ENCODE measurements at places on chromosomes 1 and 21.

DNA sequence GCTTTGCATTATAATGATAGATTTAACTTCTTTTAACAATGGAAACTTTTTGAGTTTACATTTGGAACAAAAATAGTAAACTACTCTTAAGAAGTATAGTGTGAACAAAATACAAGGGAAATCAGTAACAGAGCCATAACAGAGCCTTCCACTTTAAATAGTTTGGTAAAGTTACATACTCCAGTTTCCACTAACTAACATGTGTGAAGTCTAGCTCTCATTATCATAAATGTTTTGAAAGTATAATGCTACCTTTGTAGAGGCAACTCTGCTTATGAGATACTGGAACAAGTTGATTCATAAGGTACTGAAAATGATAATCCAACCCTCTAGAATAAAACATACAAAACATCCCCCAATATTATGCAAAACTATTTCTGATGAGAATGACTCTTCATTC, 1155.1 kb upstream of the ADGRL2 start:
- DNase-seq, result no peak

DNA sequence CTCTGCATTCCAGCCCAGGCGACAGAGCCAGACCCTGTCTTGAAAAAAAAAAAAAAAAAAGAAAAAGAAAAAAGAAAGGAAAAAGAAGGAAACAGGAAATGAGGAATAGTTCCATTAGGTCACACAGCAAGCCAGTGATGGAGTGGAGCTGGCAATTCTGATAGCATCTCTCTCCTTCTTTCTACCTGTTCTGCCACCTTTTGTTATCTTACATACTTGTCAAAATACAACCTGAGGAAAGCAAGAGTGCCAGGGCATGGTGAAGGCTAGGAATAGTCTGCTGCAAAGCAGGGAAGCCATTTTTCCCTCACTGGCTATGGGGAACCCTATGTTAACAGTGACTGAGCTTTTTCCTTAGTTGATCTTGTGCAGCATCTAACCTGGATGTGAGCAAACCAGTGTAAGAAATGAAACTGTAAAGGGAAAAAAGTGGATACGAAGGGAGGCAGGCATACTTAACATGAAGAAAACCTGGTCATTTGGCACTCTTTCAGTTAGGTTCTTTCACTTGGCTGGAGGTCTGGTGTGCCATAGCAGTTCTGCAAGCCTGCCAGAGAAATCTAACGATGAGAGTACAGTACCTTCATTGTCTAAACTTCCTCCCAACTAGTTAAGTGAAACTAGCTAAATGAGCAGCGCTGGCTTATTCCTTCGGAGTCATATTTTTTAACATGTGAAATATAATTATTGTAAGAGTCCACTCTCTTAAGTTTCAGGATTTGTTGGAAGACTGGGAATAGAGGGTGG, 17.9 kb upstream of the THEM5 start:
- DNase-seq, result no peak

GRCh38 chr1:186503190-186503589, 42.3 kb upstream of the PDC start:
- DNase-seq, result no peak

- DNase-seq, result no peak
These were observed 69.2 kb upstream of the ARTN start for GRCh38 chr1:43864111-43865045.

GRCh38 chr1:177116941-177117340, 47.6 kb downstream of the ASTN1 start:
- DNase-seq, result no peak

DNA sequence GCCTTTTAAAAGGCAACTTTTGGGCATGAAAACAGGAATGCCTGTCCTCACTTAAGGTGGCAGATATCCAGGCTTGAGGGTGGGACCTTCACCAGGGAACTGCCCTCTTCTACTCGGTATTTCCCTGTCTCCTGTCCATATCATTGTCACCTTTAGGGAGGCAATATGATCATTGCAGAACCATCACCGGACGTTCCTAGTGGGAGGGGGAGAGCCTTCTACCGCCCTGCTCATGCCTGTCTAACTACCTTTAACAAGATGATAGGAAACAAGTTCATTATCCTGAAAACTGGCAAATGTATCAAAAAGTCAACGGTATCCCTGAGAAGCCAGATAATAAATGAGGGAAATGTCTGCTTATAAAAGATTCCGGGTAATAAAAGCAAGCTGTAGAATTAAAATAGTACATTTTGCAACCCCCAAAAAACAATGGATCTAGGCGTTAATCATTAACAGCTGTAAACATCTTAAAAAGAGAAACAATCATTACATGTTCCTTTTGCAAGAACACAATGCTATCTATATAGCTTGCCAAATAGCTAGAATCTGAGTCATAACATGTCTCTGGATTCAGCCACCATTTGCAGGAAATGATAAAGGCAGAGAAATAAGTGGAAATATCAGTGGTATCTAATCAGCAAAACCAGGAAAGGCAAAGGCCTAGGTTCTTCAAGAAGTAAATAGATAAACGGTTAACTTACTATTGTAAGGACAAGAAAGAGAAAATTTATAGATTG, 852.9 kb upstream of the ADGRL4 start:
- no peak for DNase-seq

- DNase-seq, result no peak
These were observed 31.1 kb downstream of the TMEM51 start for GRCh38 chr1:15184436-15185241.

GRCh38 chr1:113659035-113659434, 100.3 kb downstream of the PHTF1 start:
- DNase-seq, result no peak

DNA sequence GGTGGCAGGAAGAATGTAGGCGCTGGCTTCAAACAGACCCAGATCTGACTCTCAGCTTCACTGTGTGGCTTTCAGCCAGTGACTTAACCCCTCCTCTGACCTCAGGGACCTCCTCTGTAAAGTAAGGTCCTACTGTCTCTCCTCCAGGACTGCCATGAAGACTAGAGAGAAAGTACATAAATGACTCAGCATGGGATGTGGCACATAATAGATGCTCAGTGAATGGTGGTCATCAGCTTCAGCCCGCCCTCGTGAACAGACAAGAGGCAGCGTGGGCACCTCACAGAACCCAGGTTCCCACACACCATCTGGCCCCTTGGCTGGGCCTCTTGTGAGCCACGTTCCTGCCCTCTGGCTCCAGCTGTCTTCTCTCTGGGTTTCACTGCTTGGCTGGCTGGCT, 126.0 kb downstream of the SYF2 start:
- DNase-seq, result no peak

DNA sequence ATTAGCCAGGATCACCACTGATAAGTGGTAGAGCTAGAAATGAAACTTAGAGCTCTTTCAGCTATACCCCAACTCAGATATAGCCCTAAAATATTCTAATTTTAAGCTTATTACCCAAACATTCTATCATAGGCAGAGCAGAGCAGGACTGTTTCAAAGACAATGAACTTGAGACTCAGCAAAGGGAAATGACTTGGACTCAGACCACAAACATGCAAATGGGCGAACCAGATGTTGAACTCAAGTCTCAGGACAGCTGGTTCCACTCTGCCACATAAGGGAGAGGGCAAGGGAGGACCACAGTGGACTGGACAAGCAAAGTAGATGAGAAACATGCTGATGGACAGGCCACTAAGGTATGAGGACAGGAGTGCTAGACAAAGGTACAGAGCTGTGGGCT, 315.3 kb downstream of the OMA1 start:
- DNase-seq, result no peak

GRCh38 chr21:38794978-38795377, 10.8 kb upstream of the ETS2 start:
- DNase-seq, result no peak

DNA sequence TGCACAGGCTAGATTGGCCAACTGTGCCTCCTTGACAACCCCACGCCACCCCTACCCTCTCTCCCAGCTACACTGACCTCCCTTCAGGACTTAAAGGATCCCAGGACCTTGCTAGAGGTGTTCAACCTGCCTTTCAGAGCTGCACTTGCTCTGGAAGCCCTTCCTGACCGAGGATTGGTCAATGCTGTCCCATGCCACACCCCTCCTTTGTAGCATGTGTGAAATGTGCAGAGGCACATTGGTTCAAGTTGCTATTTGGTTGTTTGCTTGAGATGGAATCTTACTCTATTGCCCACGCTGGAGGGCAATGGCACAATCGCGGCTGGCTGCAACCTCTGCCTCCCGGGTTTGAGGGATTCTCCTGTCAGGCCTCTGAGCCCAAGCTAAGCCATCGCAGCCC, 21.8 kb downstream of the ACTA1 start:
- DNase-seq, result no peak

- no peak for DNase-seq
These were observed 266.2 kb downstream of the FOXD2 start for GRCh38 chr1:47703981-47704596.

DNA sequence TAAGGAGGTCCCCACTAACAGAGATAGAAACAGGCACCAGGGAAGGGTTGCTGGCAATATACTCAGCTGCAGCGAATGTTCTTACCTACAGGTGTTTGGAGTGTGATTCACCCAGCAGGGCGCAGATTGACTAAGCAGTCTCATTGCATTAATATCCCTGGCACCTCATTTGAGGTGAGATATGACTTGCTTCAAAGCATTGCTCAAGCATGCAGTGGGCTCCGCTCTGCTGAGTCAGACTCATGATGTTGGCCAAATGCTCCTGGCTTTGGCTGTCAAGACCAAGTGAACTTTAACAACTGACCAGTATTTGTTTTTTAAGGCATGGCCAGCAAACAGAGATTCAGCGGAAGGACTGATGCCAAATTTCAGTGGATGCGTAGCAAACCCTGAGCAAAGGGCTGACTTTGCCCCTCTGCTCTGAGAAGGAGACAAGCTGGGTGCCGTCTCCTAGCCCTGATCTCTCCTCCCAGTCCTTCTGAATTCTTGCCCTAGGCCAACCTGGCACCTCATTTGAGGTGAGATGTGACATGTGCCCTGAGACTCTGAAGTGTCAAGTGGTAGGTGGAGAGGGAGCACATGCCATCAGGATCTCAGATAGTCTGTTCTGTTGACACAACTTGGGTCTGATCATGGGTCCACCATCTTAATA, 187.1 kb upstream of the COA6 start:
- no peak for DNase-seq

DNA sequence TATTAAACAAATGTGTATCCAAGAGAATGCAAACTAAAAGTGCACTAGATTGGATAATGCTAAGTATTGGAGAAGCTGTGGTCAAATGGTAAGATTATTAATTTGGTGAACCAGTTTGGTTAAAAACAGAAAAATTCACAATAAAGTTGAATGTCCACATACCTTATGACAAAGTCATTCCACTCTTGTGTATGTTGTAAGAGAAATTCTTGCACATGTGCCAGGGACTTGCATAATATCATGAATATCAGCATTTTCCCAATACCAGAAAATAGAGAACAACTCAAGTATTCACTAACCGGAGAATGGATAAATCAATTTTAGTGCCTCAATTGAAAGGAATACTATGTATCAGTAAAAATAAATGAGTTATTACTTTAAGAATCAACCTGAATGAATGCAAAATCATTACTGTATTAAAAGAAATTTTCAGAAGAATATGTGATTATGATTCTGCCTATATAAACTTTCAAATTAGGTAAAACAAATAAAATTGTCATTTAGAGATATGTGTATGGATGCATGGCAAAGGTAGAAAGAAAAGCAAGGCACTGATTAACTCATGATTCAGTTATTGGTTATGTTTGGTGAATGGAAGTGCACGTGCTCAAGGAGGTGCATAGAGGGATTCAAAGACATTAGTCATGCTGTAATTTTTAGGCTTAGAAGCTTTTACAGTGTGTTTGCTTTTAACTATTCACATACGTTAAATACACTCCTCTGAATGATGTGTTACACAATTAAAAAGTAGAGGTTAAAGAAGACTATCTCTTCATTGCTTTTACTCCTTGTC, 217.4 kb upstream of the KCNK2 start:
- no peak for DNase-seq

- DNase-seq, result no peak
These were observed 113.6 kb upstream of the GADD45A start for GRCh38 chr1:67571406-67571805.

- DNase-seq, result no peak
These were observed 87.3 kb upstream of the CSF3R start for GRCh38 chr1:36570006-36570405.

GRCh38 chr1:7633506-7634245, 137.4 kb upstream of the VAMP3 start:
- no peak for DNase-seq

- no peak for DNase-seq
These were observed 14.4 kb downstream of the CYP4B1 start for GRCh38 chr1:46812996-46813857.

- no peak for DNase-seq
These were observed 22.1 kb upstream of the SDC3 start for GRCh38 chr1:30930631-30931173.

DNA sequence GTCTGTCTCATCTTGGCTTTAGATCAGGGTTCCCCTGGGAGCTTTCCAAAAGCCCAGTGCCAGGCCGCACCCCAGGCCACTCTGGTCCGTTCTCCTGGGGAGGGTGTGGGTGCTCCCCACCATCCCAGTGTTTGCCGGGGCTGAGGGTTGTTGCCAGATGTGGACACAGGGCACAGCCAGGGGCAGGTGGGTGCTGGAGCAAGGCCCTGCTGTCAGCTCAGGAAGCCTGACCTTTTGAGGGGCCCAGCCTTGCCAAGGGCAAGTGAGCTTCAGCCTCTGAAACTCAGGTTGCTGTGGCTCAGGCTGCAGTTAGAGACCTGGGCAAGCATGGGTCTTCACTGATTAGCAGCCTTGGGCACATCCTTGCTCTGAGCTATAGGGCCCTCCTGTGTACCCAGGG, 22.8 kb upstream of the ZBTB21 start:
- DNase-seq, result no peak

DNA sequence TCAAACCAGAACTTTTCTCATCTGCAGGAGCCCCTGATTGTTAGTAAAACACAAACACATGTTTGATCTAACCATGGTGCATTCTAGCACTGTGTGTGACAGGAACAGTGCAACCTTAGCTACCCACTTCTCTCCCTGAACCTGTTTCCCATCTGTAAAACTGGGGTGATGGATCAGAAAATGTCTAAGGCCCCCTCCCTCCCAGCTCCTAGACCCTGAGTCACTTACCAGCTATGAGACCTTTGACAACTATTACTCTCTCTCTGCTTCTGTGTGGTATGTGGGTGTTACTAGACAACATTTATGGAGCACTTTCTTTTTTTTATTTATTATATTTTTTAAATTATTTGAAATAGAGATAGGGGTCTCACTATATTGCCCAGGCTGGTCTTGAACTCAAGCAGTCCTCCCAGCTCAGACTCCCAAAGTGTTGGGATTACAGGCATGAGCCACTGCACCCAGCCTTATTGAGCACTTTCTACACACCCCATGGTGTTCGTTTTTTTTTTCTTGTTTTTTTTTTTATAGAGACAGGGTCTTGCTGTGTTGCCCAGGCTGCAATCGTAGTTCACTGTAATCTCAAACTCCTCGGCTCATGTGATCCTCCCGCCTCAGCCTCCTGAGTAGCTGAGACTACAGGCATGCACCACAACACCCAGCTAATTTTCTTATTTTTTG, 2.6 kb downstream of the INPP5B start:
- DNase-seq, result no peak

- no peak for DNase-seq
These were observed 44.8 kb downstream of the URB1 start for GRCh38 chr21:32347977-32348376.

DNA sequence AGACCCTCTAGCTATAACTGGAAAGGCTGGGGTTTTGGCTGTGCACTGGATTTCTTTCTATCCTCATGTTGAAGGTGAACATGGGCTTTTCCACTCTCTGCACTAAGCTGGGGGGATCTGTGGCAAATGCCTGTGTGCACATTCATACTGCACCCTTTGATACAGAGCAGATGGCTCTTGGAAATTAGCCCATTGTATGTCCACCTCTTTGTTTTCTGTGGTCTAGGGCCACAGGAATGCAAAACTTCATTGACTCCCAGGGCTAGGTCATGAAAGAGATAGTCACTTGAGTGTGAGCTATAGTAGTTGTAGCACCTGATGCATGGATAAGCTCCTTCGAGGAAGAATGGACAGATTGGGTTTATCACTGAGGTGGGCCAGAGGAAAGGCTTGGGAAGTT, 5.7 kb upstream of the OR14A16 start:
- DNase-seq, result no peak
